H4 (cell line): ENCODE measurements at places on chromosomes 11 and 22. TPM values are rescaled to one million over a fixed set of nuclear protein-coding genes. Genes with fewer than 3 reads are reported as not detected.

SYCE3 gene
- total RNA-seq = not detected in 2 replicates

SPTBN2 gene
- 12.7 and 24.8 TPM in 2 replicates for total RNA-seq

ADORA2A gene
- 1.0 TPM in 1 of 2 replicates, not detected in the other for total RNA-seq

RAB3IL1 gene
- total RNA-seq = 2.3 and 7.4 TPM in 2 replicates

CDC42BPG gene
- 0.02 TPM in 1 of 2 replicates, not detected in the other for total RNA-seq

CCDC116 gene
- total RNA-seq = 0.10 TPM in 1 of 2 replicates, not detected in the other

PICK1 gene
- 15.8 and 21.7 TPM in 2 replicates for total RNA-seq

HBB gene
- not detected in 2 replicates for total RNA-seq

MACROD1 gene
- 4.7 and 5.1 TPM in 2 replicates for total RNA-seq

GALR3 gene
- total RNA-seq = not detected in 2 replicates

HORMAD2 gene
- not detected in 2 replicates for total RNA-seq

- DNase-seq = no peak
These were observed 40.5 kb upstream of the DDI1 start for GRCh38 chr11:103995896-103996295.

GRCh38 chr11:34426766-34427185 is 12.0 kb upstream of the CAT start:
- peak; percentile 72 for DNase-seq

DNA sequence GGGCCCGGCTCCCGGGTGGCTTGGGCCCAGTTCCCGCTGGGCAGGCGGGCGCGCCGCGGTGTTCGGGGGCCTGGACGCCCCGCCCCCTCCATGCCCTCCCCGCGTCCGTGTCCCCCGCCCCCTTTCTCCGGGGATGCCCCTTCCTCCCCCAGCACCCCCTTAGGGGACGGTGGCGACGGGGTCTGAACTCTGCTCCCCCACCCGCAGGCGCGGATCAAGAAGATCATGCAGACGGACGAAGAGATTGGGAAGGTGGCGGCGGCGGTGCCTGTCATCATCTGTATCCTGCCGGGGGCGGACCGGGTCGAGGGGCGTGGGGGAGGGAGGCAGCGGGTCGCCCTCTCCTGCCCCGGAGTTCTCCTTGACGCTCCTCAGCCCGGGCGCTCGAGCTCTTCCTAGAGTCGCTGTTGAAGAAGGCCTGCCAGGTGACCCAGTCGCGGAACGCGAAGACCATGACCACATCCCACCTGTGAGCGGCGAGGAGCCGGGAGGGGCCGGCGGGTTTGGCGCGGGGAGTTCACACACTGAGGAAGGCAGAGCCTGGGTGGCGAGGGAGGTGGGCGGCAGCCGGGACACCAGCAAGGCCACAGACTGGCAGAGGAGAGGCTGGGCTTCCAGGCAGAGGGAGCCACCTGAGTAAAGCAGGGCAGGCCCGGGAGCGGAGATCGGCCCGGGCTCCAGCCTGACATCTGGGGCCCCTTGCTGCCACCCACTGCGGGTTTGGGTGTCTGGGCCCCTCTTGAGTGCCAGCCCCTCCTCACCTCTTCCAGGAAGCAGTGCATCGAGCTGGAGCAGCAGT is 546 bp downstream of the DRAP1 start:
- no peak for DNase-seq

DNA sequence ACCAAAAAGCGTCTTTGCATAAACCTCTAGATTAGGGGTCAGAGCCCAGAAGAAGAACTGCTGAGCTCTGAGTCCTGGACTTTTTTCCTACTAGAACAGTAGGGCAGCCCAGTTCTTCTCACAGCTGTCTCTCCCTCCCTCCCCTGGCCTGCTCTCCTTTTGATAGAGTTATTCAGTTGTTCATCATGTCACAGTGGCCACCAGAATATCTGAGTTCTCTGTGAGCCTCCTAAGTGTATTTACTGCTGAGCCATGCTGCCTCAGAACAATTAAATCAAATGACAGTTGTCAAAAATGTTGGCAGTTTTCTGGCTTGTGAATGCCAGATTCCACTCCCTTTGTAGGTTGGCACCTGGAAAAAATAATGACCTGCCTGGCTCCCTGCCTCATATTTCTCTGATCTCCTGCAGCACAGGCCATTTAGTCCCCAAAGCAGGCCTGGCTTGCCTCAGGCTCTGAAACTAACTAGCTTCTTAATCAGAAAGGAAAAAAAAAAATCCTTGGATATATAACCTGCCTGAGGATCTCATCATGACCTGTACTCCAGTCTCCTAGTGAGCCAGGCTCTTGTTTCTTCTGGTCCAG is 377.4 kb upstream of the LARGE1 start:
- no peak for DNase-seq

GRCh38 chr11:28962502-28962901 is 854.3 kb downstream of the METTL15 start:
- no peak for DNase-seq

GRCh38 chr22:24025475-24025874 is 14.4 kb downstream of the CABIN1 start:
- DNase-seq = no peak

DNA sequence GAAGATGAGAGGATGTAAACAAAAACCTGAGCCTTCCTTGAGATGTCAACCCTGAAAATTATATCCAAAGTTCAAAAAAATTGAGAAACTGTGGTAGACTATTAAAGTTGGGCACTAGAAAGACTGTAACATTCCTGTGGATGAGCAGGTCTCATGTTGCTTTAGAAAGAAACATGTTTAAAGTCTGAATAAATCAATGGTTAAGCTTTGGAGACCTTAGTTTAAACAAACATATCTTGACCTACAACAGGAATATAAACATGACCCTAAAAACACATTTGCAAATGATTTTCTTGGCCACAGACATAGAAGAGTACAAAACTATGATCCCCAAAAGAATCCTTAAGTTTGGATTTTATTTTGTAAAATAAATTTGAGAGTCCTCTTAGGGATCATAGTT is 38.1 kb upstream of the PCF11 start:
- no peak for DNase-seq

GRCh38 chr11:128928400-128928799 is 14.3 kb downstream of the TP53AIP1 start:
- no peak for DNase-seq

GRCh38 chr11:61553373-61554171 is 27.3 kb downstream of the SYT7 start:
- peak; percentile 31 for DNase-seq

DNA sequence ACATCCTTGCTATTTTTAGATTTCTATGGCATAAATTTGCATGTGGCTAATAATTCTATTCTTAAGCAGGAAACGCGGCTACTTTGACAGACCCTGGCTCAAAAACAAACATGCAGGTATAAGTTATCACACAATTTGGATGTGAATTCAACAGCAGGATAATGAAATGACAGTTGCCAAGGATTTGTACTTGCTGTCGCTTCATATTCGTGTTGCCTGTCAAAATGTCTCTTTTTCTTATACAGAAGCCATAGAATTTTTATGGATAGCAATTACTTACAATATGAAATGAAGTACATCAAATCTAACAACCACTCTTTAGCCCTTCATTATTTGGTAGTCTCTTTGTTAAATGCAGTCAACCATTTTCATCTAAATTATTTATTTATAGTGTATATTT is 46.4 kb downstream of the DCDC1 start:
- no peak for DNase-seq

- no peak for DNase-seq
These were observed 12.1 kb downstream of the ACP2 start for GRCh38 chr11:47236482-47236881.

- no peak for DNase-seq
These were observed 52.3 kb downstream of the RTL6 start for GRCh38 chr22:44445731-44446130.

- peak; percentile 31 for DNase-seq
These were observed at the start of gene RRP7A for GRCh38 chr22:42519525-42520401. Gene RRP7A, minus strand, starts transcription at chr22:42519796. Its CDS starts 10 bp downstream, at chr22:42519786.
